ENCODE measurements at places on chromosomes 5 and 9.

DNA sequence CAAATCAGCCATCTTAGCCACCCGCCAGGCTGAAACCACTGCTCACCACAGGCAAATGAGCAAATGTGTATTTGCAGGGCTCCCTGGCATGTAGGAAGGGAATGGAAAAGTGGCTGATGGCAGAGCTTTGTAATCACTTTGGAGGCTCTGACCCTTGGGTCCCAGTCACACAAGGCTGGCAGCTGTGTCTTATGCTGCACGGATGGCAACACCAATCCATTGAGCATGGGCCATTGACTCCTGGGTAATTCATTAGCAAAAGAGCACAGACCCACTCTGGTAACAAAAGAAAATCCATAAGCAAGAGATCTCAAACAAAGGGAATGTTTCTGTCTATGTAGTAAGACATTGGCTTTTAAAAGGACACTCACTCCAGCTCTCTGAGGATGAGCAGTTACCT is 57.6 kb downstream of the SPOCK1 start:
- DNase-seq = no peak

DNA sequence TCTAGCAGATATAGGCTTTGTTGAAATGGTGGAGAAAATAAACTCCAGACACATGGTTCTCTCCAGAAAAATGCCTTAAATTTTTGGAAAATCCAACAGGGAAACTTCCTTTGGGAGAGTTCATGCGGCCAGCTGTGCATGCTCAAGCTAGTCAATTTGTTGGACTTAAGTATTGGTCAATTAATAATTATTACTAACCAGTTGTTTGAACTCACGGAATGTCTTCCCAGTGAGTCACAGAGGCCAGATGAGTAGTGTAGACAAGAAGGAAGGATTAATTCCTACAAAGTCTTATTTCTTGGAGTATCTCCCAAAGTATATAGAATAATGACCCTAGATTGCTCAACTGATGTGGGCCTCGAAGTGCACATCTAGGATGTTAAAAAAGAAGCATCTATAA is 103.6 kb downstream of the MACIR start:
- no peak for DNase-seq

DNA sequence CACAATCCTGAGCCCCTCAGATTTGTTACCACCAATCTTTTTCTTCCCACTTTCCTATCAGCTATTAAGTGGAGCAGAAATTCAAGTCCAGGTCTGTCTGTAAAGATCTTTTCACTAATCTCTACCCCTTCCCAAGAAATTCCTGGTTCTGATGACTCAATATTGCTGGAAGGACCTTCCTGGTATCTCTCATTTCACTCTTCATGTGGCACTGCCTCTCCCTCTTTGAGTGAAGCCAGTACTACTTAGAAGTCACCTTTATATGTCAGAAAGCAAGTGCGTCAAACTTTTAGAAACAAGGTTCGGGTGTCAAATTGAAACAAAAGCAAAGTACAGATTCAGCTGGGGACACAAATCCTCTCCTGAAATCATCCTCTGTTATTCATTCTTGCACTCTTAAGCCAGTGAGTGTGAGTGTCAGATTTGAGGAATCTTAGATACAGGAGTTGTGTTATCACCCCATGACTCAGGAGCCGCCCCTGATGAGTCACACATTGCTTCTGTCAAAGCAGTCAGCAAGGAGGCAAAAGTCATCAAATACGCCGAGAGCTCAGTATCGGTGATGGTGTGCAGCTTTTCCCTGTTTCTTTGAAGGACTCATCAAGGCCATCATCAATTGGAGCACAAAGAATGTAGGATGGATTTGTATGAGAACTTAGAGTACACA is 313.0 kb downstream of the CETN3 start:
- DNase-seq = no peak

GRCh38 chr5:134580001-134580460 is 52.6 kb downstream of the SAR1B start:
- DNase-seq = no peak

GRCh38 chr5:64040490-64040889 is 78.2 kb upstream of the HTR1A start:
- no peak for DNase-seq

GRCh38 chr9:121156263-121156731 is 45.4 kb downstream of the RAB14 start:
- DNase-seq = no peak

GRCh38 chr5:54049144-54049543 is 261.2 kb downstream of the ARL15 start:
- no peak for DNase-seq

GRCh38 chr5:5298068-5298633 is 124.3 kb upstream of the ICE1 start:
- no peak for DNase-seq

- no peak for DNase-seq
Observed at GRCh38 chr9:4243877-4244812, 55.7 kb downstream of the GLIS3 start.

- DNase-seq = no peak
Observed at GRCh38 chr9:95363051-95363841, 45.7 kb upstream of the FANCC start.

- DNase-seq = no peak
Observed at GRCh38 chr9:111456529-111456928, 27.7 kb downstream of the ECPAS start.

DNA sequence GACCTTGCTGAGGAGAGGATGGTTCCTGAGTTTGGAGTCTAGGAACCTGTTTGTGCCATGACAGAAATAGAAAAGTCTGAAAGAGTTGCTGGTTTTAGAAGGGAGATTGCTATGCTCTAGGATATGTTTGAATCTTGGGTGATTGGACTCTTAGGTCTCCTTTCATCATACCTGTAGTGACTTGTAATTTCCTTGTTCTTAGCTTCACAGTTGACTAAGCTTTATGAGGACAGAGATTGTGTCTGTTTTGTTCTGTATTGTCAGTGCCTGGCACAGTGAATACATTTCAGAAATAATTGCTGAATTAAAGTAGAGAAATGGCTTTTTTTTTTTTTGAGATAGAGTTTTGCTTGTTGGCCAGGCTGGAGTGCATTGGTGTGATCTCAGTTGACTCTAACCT is 31.5 kb downstream of the GAPVD1 start:
- DNase-seq = no peak

GRCh38 chr9:137336735-137337134 is 34.7 kb upstream of the NRARP start:
- no peak for DNase-seq

DNA sequence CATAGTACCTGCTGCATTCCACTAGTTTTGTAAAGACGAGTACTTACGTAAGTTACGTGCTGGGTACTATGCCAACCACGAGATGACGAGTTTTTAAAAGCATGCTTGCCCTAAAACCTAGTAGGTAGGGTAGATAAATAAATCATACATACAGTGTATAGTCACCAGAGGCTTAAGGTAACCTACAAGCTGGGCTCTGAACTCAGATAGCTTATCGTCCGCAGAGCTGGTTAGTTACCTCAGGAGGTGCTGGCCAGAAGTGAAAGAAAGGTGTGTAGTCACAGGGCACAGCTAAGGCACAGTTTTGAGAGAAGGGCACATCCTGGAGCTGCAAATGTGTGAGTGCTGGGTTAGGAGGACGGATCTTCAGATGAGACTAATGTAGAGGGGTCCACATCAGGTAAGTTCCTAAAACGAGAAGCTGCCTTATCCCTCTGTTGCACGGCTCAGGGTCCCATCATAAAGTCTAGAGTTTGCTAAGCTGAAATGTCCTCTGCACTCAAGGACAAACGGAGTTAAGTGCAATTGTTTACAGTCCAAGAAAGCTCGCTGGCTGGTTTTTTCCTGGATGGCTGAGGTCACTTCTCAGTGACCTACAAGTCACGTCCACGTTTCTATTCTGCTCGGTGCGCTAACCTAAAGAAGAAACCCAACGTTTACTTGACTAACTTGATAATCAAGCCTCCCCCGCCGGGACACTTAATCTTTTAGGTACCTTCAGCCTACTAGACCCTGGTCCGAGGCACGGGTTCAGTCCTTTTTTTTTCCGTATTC is 1.1 kb upstream of the SNX24 start:
- no peak for DNase-seq

DNA sequence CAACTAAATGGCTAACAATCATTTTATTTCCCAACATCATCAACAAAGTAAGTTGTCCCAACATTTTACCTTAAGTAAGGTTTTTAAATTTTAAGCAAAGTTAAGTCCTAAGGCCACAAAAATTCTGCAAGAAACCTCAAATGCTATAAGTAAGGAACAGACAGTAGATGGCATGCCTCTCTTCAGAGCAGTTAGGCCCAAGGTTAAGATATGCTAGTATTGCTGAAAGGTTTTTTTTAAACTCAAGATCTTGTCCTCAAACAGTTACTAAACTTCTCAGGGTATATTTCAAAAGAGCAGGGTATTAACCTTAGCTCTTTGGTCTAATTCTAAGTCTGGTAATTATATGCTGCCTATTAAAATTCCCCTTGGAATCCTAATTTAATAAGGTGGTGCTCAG is 35.1 kb downstream of the PJA2 start:
- no peak for DNase-seq

DNA sequence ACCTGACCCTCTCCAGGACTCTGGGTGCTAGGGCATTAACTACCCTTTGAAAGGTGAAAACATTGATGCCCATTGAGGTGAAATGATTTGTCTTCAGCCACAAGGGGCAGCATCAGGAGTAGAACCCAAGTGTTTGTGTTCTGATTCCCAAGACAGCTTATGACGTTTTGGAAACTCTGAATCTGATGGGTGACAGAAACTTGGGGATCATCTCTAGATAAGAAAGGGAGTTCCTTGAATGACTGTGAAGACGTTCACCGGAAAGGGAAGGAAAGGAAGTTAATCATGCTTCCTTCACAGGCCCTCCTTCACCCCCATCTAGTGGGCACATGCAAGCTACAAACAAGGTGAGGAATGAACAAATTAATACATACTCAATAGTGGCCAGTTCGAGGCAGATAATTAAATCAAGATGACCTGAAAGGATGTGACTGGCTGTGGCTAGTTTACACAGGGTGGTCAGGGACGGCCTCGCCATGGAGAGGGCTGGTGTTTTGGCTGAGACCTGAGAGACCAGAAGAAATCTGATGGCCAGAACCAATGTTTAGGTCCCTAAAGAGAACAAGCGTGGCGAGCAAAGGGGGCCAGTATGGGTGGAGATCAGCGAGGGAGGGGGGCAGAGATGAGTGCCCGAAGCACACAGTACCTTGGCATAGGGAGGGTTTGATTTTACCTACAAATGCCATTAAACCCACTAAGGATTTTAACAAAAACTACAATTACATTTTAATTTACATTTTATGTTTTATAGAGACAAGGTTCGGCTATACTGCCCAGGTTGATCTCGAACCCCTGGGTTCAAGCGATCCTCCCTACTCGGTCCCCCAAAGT is 937 bp upstream of the SLC26A2 start:
- no peak for DNase-seq

- DNase-seq = no peak
Observed at GRCh38 chr9:4506490-4506889, 16.2 kb downstream of the SLC1A1 start.

- no peak for DNase-seq
Observed at GRCh38 chr9:15714746-15715145, 161.9 kb downstream of the CCDC171 start.

- no peak for DNase-seq
Observed at GRCh38 chr5:73298251-73298771, 125.3 kb downstream of the TMEM174 start.

- DNase-seq = no peak
Observed at GRCh38 chr9:114913656-114914055, 16.7 kb downstream of the TNFSF8 start.

DNA sequence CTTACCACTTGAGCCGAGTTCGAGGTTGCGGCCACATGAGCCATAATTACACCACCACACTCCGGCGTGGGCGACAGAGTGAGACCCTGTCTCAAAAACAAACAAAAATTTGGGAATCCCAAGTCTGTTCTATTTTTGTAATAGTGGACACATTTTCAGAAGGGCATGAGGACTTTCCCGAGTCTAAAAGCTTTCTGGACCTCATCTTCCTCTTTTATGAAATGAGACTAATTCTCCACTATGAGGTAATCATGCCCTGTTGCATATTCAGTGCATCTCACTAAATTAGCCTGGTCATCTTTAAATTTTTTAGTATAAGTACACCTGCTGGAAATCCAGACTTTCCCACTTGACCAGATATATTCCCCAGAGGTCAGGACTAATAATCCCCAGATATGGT is 55.7 kb downstream of the GGTA1 start:
- no peak for DNase-seq

DNA sequence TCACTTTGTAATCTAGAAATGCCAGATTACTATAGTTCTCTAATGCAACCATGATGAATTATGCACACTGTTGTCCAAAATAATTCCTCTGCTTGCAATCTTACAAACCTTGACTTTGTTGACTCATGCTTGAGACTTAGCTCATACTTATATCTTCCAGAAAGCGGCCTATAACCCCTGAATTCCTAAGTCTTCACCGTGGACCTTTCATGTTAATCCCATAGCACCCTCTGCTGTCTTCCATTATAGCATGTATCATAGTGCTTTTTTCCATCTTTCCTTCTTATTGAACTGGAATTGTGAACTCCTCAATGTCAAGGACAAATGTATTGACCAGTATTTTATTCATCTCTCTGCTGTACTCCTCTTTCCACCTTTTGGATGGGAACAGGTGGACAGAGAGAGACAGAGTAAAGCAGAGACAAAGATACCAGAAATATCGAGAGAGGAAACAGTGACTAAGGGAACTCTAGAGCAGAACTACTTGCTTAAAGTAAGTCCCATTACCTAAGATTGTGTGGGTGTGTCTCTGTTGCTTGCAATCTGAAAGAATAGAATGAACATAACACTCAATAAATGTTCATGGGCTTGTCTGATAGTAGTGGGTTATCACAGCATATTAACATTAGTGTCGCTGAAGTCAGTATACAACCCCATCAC is 110.0 kb downstream of the LURAP1L start:
- DNase-seq = no peak

DNA sequence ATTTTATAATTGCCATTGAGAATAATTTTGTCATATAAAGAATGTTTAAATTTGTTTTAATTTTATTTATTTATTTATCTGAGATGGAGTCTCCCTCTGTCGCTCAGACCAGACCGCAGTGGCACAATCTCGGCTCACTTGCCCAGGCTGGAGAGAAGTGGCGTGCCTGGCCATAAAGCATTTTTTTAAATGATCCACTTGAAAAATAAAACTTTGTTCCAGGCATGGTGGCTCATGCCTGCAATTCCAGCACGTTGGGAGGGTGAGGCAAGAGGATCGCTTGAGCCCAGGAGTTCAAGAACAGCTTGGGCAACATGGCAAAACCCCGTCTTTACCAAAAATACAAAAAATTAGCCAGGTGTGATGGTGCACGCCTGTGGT is 2.1 kb upstream of the SIT1 start:
- no peak for DNase-seq

DNA sequence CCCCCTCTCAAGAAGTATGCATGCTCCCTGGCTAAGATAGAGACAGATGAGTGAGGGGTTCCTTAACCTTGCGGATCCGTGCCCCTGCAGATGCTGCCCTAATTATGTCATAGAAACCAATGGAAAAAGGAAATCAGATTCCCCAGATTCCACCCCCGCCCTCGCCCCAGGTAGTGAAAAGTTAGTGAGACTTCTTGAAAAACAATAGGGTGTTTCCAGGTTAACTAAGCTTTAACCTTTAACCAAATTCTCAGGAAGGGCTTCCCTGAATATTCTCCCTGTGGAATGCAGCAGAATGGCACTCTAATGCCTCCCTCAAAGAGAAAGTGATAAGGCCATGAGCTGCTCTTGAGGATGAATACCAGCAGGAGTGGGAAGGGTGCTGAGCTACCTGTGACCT is 116.0 kb upstream of the RANBP3L start:
- DNase-seq = no peak
